Activated naive CD4-positive, alpha-beta T cell treated with anti-CD3 and anti-CD28 coated beads for 36 hours (primary cell): ENCODE measurements at places on chromosomes 1 and 21. TPM values are rescaled to one million over a fixed set of nuclear protein-coding genes. Genes with fewer than 3 reads are reported as not detected.

TEDDM1 gene
- total RNA-seq, result not detected

GRCh38 chr21:38171723-38172344 lies 85.0 kb upstream of the KCNJ15 start:
- DNase-seq, result no peak

STUM gene
- total RNA-seq, result not detected

OR14K1 gene
- total RNA-seq, result not detected

- DNase-seq, result no peak
Observed at GRCh38 chr1:192592981-192593708, 17.6 kb downstream of the RGS1 start.
